Fibroblast of lung (primary cell): ENCODE measurements at places on chromosomes 3 and 15. TPM values are rescaled to one million over a fixed set of nuclear protein-coding genes. Genes with fewer than 3 reads are reported as not detected.

GRCh38 chr3:14278799-14279625 lies 100.4 kb downstream of the LSM3 start:
- DNase-seq: no peak

- DNase-seq: no peak
Measured at GRCh38 chr3:78285032-78285728, 1245.3 kb downstream of the ROBO2 start.

DNA sequence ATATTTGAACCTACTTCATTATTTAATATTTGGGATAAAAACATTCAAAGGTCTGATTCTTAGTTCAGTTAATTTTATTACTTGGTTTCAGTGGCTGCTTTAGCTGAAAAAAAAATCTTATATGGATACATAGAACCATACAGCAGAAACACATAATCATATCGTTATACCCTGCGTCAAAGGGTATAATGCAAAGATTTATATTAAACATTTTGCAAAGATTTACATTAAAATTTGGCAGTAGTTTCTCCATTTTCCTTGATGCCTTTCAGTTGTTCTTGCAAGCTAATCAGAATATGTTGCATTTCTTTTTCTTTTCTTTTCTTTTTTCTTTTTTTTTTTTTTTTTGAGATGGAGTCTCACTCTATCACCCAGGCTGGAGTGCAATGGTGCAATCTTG lies 31.4 kb downstream of the CLDN11 start:
- DNase-seq: no peak

GRCh38 chr15:50493625-50494024 lies 52.8 kb downstream of the USP50 start:
- DNase-seq: no peak

DNA sequence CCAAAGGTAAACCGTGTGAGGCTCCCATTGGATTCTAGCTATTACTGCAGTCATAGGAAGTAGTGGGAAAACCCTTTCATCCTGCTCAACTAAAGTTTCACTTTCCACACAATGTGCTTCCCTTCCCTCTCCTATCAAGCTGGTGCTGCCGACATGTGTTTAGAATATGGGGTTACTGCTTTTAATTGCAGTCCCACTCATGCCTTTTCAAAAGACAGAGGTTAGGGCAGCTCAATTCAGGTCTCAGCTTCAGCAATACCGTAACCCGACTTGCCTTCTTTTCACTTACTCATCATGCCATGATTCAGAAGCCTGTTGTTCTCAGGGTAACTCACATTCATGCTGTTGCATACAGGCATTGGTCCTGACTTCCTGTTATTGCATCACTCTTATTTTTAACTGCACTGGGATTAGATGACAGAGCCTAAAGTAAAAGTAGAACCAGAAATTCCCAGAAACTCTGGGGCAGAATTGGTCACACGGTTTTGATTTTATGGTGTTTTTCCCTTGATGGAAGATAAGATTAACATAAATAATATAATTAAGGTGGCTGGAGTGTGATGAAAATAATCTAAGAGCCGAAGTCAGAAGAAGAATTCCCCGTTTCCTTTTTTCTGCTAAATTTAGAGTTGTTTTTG lies 45.7 kb downstream of the C2CD4B start:
- DNase-seq: peak; percentile 97

DNA sequence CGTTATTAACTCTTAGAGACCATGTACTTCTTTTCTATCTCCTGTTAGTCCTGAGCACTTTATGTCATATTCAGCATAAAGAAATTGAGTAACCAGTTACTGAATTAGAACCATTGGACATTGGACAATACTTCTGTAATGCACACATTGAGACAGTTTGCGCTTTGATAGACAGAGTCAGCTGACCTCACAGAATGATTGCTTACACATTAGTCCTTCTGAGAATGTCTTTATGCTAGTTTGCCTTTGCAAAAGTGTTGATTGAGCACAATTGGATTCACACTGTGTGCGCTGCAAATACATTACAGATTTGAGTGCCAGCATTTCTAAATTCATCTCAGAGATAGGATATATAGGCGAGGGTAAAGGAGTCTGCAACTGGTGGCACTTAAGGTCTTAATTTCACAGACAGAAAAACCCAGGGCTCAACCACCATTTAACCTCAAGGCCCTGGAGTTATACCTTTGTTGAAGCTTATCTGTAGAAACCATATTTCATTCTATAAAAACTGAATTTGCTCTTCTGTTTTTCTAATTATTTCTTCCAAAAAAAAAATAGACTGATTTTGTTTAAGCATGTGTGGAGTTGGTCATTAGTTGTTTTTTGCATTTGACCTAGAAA lies 3.8 kb downstream of the SERPINI1 start:
- no peak for DNase-seq

- DNase-seq: peak; percentile 92
Measured at GRCh38 chr3:45011756-45012508, 14.2 kb upstream of the CLEC3B start.

DNA sequence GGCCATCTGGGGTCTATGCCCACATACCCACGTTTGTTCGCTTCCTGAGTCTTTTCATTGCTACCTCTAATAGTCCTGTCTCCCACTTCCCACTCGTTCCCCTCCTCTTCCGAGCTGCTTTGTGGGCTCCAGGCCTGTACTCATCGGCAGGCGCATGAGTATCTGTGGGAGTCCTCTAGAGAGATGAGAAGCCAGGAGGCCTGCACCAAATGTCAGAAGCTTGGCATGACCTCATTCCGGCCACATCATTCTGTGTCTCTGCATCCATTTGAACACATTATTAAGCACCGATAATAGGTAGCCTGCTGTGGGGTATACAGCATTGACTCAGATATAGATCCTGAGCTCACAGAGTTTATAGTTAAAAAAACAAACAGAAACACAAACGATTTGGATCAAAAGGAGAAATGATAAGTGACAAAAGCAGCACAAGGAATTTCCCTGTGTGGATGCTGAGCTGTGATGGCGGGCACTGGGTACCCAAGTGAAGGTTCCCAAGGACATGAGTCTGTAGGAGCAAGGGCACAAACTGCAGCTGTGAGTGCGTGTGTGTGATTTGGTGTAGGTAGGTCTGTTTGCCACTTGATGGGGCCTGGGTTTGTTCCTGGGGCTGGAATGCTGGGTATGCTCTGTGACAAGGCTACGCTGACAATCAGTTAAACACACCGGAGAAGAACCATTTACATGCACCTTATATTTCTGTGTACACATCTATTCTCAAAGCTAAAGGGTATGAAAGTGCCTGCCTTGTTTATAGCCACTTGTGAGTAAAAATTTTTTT lies 35.9 kb downstream of the NR1I2 start:
- no peak for DNase-seq

- DNase-seq: no peak
Measured at GRCh38 chr3:140088513-140088912, 153.5 kb downstream of the CLSTN2 start.

The XIRP1 gene
- not detected in 2 replicates for total RNA-seq

The OR5K2 gene
- not detected in 2 replicates for total RNA-seq
